HS-27A (cell line): ENCODE measurements at places on chromosomes 3 and 15.
A peak's percentile ranks its signal among the peaks of the same experiment; 100 is the strongest.

DNA sequence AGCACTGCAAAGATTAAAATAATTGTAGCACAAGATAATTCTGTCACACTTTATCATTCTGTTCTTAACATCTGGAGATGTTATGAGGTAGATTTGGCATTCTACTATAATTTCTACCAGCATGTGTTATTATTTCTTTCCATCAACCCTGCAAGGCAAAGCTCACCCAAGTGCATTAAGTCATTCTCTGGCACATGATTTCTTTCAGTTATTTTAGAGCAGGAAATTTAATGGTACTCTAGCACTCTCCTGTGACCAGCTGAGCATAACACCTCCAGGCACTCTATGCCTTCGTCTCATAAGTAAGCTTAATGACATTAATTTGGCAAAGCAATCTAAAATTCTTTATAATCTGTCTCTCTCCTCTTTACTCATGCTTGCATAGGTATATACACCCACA, 300.2 kb upstream of the GPR149 start:
- no peak for DNase-seq

DNA sequence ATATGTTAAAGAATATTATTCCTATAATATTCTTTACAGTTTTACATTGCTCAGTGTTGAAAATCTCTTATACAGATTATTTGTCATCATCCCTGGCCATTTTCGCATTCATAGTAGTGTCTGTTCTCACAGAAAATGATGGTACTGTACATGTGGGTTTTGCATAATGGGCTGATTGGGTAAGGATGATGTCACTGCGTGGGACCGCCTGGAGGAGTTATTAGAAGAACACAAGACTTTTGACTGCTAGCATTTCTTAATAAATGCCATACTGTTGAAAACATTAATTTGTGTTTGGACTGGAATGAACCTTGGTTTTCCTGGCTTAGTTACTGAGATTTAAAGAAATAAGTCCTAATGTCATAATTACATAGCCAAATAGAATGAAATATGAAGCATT, 20.3 kb downstream of the LRCH3 start:
- no peak for DNase-seq

GRCh38 chr3:138326866-138327595, 2.6 kb downstream of the NME9 start:
- no peak for DNase-seq

- DNase-seq = peak; percentile 88
These were observed 4.4 kb downstream of the TMEM45A start for GRCh38 chr3:100496711-100497261.

GRCh38 chr15:88072598-88073390, 183.7 kb downstream of the NTRK3 start:
- no peak for DNase-seq

DNA sequence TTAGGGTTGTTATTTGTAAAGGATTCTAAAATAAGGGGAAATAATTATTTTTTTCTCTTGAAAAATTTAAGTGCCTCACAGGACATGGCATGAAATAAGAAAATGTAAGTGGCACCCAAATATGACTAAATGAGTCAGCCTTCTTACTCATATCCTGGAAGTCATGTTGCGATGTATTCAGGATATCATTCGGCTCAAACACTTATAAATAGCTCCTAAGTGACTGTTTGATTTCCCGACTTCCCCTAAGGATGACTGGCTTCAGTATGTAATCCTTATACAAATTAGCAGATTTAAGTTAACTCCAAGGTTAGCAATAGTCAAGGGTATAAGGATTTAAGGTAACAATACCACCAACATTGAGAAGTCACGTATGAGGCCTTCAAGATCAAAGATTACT, 57.3 kb upstream of the OSTN start:
- DNase-seq = peak; percentile 68

DNA sequence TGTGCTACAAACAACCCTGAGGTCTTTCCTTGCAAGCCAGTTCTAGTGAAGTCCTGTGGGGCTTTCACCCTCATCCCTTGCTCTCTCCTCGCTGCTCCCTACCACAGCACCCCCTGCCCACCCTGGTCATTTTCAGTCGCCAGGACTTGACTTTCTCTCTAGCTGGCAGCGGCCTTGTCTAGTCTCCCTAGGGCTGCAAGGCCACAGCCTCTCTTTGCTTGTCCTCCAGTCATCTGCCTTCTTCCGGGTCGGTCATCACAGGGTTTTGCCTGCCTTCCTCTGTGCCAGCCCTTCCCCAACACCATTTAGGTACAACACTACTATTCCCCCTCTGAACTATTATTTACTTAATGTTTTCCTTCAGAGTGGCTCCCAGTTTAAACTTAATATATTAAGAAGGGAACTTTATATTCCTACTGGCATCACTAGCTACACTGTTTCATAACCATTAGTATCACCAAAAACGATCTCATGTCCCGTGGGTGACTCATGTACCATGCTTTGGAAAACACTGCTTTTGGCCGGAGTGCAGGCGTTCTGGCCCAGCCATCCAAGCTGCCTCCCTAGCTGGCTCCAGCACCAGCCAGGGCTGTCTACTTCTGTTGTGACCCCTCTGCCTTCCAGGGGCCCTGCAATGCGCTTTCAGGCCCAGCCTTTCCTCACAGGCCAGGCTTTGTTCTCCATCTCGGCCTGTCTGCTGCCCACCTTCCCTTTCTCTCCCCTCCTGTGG, 21.4 kb downstream of the FAH start:
- DNase-seq = no peak

DNA sequence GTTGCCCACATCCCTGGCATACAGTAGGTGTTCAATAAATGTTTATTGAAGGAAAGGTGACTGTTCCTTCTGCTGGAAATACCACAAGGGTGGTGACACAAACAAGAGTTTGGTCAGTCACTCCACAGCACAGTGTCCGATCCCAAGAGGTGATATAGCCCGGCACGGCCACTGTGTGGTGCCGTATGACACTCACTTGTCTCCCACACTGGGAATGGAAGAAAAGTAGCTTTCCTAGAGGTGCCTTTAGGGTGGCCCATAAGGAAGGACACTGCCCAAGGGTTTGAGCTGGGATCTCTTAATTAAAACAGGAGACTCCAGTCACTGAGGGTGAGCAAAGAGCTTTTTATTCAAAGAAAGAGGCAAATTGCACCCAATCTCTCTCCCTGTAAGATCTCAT, 40.5 kb downstream of the TGM4 start:
- no peak for DNase-seq

- no peak for DNase-seq
These were observed 124.2 kb upstream of the ABI3BP start for GRCh38 chr3:101117465-101117864.

- no peak for DNase-seq
These were observed 99.2 kb upstream of the MEIS2 start for GRCh38 chr15:37199545-37199944.

DNA sequence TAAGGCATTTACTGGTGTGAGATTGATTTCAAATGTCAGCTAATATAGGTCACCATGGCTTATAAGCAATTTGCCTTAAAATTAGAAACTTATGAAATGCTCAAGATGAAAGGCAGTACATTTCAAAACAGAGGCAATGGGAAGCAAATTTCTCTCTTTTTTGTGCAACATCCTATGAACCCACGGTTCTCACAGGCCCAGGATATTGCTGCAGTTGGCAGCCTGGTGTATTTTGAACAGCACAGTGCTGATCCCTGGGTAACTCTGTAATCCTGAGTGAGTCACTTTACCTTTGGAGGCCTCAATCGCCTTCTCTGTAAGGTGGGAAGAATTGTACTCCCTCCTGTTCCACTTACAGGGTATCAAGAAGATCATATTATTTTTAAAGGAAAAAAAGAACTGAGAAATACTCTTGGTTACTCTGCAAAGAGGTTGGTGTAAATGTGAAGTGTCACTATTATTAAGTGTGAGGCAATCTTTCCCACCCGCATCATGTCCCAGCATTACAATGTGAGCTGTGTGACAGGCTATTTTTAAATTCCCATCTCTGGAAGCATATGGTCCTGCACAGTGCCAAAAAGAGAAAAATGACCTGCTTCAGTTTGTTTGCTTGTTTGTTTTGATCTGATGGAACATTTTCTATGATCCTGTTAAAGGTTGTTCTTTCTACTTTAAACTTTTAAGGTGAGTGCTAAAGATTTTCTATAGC, 190.1 kb upstream of the LPP start:
- DNase-seq = no peak

DNA sequence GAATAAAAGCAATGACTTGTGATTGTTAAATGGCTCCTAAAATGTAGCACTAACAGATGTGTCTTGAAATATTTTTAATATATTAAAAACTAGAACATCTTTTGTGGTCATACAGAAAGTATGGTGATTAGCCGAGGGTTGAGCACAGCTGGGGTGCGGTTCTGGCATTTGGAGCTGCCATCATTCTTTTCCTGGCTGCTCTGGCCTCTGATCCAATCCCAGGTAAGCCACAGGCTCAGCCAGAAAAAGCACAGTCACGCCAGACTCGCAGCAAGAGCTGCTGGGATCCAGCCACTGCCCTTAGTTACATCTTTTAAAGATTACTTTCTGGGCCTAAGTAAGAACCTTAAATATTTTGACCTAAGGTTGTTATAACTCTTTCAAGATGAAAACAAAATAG, 196.8 kb downstream of the PLCL2 start:
- DNase-seq = no peak

DNA sequence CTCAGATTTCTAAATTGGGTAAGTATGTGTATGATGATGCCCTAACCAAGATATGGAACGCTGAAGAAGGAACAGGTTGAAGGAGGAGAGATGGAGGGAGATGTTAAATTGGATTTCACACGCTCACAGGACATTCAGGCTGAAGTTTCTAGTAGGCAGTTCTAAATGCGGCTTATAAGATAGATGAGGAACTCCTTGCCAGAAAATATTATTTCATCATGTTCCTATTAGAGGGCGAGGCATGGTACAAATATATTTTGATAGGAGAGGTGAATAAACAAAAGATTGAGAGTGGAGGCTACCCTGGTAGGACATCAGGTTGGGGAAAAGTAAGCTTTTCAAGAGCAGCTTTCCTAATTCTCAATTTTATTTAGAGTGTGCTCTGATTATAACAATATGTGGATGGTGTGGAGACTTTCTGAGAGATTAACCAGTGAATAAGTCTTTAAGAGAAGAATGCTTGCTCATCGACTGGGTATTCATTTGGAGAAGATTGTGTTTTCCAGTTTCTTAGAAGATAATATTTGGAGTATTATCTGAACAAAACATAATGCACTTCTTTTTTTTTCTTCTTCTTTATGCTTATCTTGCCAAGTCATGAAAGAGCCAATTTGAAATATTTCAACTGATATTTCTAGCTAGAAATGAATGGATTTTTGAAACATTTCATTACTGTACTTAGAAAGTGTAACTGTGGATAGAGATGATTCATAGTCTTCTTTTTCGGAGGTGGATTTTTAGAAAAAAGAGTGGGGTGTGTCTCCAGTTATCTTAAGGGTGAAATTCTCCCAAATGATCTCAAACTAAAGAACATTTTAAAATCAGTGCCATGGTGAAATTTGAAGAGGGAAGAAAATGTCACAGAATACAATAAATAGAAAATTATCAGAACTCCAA, 88.5 kb downstream of the B3GALNT1 start:
- DNase-seq = no peak

DNA sequence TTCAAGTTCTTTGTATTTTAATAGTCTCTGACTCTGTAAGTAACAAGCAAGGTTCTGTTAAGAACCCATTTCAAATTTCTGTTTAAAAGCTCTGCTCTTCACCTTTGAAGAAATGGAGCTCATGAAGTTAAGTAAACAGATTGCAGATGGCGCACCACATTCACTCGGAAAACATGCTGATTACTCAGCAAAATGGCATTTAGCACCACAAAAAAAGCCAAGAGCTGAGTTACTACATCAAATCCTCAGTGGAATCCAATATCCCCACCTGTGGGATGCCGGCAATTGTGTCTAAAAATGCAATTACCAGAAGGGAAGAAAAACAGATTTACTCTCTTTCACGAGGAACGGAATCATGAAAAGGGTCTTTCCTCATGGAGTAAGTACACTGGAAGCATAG, 758.0 kb downstream of the NTRK3 start:
- peak; percentile 86 for DNase-seq

GRCh38 chr3:71582612-71583565, 639 bp downstream of the FOXP1 start:
- DNase-seq = no peak

GRCh38 chr3:56484525-56485032, 16.3 kb upstream of the ERC2 start:
- no peak for DNase-seq

- no peak for DNase-seq
These were observed 43.1 kb upstream of the WDR5B start for GRCh38 chr3:122458992-122459391.

DNA sequence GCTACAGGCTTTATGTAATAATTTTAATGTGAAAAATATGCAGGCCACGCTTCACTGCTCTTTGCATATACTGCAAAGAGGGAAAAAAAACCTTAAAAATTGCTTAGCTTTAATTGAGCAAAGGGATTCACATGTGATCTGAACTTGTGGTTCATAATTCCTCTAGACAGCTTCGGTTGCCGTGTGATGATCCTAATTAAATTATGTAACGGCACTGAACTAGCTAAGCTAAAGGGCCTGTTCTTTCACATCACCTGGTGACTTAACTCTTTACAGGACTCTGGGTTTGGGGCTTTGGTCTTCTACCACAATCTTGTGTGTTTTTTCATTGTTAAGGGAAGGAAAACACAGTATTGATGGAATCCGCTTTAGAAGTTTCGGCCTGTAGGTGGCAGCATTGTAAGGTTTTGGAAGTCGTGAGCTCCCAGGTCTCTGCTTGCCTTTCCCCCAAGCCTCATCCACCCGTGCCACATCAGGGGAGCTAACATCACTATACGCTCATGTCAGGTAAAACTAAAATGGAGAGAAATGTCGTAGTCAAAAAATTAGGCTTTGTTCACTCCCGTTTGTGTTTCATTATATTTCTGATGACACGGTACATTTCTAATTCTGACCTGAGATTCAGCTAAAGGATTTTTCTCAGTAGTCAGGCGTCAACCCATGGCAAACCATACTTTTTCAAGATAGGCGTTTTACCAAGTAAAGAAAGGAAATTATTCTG, 205.6 kb upstream of the DPH6 start:
- DNase-seq = peak; percentile 79

DNA sequence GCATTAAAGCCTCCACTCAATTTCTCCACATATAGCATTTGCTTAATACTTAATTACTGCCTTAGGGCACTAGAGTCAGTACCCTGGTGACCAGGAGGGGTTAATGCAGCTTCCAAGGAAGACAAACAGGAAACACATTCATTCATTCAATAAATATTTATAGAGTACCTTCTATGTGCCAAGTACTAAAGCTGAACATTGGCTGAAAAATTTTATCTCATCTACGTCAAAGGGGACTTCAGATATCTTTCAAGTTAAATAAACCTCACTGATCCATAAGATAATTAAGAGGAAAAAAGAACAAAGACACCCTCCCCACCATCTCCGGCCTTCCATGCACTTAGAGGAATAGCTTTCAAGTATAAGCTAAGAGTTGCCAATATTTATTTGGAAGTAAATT, 156.9 kb upstream of the PRICKLE2 start:
- no peak for DNase-seq

- no peak for DNase-seq
These were observed 285.9 kb downstream of the XXYLT1 start for GRCh38 chr3:194985031-194985578.

GRCh38 chr3:13002398-13003124, 70.7 kb downstream of the IQSEC1 start:
- no peak for DNase-seq

GRCh38 chr3:131796558-131797198, 238.1 kb downstream of the CPNE4 start:
- no peak for DNase-seq
